Astrocyte of the spinal cord (primary cell): ENCODE measurements at places on chromosomes 6 and 20.

GRCh38 chr6:124445581-124445980, 516.7 kb upstream of the RNF217 start:
- DNase-seq, result no peak

GRCh38 chr6:100268326-100268725, 196.4 kb downstream of the SIM1 start:
- peak; percentile 52 for DNase-seq

DNA sequence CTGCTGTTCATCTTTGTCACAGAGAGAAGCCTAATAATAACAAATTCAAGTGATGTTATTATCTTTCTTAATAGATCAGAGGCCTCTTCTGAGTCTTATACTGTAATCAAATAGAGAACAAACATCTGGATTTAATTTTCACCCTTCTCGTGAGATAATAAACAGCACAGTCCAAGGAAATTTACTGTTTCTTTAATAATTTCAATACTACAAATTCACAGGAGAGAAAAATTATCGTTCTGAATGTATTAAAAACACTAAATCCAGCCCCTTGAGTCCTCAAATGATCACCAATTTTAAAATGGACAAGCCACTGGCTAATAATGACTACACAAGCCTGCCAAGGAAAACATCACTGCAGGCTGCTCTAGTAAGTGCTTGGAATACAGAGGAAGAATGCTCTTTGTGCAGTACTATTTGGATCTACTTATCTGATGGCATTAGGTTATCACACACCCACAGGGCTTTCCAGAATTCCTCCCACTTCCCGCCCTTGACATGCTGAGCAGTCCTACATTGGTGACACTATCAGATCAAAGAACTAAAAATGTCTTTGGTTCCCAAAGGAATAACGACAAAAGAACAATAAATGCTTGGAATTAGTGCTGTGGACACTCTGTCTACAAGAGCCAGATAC, 38.1 kb downstream of the SYNE1 start:
- no peak for DNase-seq

DNA sequence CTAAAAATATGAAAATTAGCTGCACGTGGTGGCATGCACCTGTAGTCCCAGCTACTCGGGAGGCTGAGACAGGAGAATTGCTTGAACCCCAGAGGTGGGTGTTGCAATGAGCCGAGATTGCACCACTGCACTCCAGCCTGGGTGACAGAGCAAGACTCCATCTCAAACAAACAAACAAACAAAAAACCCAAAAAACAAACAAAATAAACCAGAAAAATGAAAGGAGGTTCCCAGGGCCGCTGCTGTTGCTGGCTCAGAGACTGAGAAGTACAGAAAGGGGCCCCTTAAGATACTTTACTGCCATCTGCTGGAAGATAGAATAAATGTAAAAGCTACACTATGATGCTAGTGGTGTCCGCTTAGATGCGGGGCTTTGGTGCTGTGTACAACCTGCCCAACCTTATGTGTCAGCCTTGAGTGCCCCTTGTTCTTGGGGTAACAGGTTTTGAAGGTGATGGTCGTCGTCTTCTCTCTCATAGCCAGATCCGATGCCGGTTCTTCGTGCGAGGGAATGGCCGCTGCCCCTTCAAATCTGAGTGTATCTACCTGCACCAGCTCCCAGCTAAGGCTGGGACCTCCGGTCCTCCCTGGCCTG, 2.8 kb upstream of the FANCE start:
- peak; percentile 69 for DNase-seq

GRCh38 chr20:49705358-49705757, 8.3 kb downstream of the B4GALT5 start:
- DNase-seq, result no peak

GRCh38 chr20:17377231-17377630, 150.4 kb downstream of the PCSK2 start:
- no peak for DNase-seq

GRCh38 chr6:132715204-132715603, 1.3 kb upstream of the VNN1 start:
- DNase-seq, result peak; percentile 46

- no peak for DNase-seq
Observed at GRCh38 chr6:85516168-85516567, 66.3 kb downstream of the NT5E start.

DNA sequence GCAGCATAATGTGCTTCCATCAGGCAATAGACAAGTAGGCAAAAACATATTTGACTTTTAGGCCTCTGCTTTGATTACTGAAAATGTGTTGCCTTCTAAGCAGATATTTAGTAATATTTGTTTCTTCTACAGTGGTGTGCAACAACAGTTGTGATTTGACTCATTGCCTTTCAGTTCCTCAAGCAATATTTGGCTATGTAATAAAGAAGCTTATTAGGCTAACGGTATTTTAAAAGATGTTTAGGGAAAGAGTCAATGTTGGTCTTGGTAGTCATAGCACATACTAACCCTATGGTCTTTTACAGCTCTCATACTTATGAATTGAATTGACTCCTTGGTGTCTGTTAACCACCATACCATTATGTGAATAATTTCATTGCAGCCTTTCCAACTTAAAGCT, 124.1 kb downstream of the GRIK2 start:
- no peak for DNase-seq

GRCh38 chr20:32359633-32360332, 1.7 kb downstream of the ASXL1 start:
- peak; percentile 32 for DNase-seq

- no peak for DNase-seq
Observed at GRCh38 chr20:43910564-43910963, 4.1 kb upstream of the TOX2 start.

- DNase-seq, result no peak
Observed at GRCh38 chr6:108366236-108366635, 71.4 kb downstream of the AFG1L start.

- DNase-seq, result no peak
Observed at GRCh38 chr6:34940030-34940434, 51.0 kb downstream of the ANKS1A start.

DNA sequence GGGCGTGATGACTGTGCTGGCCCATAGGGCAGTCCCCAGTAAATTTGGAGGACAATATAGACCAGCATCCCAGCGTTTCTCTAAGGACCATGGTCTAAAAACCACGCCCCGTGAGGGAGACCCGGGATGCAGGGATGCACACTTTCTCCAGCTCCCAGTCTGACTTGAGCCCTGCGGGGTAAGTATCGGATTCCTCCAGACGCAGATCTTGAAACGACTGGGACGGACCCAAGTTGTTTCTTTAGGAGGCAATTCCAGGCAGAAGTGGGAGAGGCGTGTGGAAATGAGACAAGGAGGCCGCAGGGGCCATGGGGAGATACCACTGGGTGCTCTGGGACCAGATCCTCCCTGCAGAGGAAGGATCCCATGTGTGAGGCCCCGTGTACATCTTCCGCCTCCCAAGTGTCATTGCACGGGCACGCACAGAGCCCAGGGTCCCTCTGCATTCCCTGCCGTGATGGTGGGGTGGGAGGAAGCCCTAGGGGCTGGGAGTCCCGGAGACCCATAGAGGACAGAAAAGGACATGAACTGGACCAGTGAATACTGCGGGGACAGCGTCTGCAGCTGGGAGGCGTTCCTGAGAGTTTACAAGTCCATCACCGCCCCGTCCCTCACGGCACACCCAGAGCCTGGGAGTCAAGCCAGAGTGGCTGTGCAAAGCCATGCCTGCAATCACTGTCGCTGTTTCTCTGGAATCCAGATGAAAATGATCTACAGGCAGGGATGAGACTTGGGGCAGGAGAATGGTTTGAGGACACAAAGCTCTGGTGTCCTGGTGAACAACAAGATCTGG, 522.9 kb downstream of the CDH26 start:
- DNase-seq, result no peak

DNA sequence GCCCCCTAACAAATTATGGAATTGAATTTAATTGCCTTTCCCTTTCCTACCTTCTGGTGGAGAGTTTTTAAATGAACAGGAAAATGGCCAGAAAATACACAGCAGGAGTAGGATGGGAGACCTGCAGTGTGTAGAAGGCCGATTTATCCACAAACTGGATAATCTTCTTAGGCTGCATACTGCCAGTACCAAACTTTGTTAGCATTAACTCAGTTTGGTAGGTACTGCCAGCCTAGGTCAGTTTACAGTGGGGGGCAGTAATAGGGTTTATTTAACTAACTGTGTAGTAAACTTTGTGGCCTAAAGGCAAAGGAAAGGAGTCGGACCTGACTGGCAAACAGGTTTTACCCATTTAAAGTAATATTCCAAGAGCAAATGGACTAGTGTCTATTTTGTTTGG, 4.6 kb downstream of the NCOA3 start:
- DNase-seq, result no peak

DNA sequence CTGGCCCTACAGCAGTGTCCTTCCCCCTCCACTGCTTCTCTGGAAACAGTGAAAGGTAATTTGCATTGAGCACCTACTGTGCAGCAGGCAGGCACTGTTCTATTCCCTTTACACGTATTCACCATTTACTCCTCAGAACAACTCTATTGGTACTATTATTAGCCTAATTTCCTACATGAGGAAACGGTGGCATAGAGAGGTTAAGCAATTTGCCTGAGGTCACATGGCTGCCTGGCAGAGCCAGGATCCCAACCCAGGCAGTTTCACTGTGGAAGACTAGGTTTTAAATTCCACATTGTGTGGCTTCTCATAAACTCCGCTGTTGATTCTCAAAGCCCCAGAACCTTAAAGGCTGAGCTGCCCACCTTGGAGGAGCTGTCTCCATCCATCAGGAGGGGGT, 72.7 kb downstream of the CLIC5 start:
- DNase-seq, result no peak

GRCh38 chr6:19842030-19842615, 5.0 kb downstream of the ID4 start:
- DNase-seq, result no peak

GRCh38 chr6:170198298-170198697, 92.6 kb downstream of the DLL1 start:
- DNase-seq, result no peak

DNA sequence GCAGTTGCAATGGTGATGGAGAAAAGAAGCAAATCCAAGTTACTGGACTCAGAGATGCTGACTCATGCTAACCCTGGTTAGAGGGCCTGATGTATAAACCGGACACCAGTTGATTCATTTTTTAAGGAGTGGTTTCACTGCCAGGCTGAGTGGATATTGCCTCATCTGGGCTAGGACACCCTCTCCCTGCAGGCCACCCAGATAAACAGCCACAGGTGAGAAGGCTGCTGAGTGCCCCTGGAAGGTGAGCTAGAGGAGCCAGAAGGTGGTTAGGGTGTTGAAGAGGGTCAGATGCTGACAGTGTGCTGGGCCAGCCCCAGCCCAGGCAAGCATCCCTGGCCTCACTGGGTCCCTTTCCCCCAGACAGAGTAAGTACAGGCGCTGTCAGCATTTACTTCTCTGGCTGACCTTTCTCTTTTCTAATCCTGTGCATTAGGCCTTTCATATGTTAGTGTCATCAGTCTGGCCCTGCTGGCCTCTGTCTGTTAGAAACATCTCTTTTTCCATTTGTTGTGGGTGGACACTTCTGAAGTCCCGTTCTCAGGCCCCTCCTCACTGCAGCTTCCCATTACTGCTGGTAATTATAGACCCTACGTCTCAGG, 13.5 kb downstream of the EPB41L1 start:
- peak; percentile 12 for DNase-seq

DNA sequence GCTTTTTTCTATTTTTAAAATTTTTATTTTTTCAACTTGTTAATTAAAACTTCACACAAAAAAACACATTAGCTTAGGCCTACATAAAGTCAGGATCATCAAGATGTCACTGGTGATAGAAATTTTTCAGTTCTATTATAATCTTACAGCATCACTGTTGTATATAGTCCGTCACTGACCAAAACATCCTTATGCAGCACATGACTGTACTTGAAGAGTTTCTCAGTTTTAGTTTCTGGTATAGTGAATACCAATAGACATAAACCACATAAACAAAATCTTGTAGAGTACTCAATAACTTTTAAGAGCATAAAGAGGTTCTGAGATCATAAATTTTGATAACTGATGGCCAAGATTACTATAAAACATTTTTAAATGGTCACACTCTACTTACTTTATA, 71.8 kb downstream of the ASCC3 start:
- DNase-seq, result no peak

DNA sequence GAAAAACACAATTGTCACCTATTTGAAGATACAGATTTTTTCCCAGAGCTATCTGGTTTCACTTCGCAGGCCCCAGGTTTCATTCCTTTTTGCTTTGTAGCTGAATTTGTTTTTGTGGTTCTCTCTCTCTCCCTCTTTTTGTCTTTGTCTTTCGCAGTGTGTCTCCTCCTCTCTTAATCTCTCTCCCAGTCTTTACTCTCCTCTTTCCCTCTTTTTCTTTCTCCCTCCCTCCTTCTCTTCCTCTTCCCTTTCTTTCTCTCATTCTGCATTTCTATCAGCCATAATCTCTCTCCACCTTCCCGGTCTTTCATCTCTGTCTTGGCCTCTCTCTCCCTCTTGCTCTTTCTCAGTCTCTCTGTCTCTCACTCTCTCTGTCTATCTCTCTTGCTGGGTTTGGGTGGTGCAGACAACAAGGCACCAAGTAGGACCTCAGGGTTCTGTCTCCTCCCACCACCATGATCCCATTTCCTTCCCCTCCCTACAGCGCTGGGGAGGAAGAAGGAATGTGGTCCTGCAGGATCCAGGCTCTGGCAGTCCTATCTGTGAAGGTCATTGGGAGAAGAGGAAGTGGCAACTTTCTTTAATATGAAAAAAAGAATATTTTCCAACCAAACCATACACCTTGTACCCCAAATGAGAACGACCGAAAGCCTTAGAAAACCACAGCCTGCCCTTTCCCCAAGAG, 63.2 kb downstream of the BANF2 start:
- DNase-seq, result no peak

DNA sequence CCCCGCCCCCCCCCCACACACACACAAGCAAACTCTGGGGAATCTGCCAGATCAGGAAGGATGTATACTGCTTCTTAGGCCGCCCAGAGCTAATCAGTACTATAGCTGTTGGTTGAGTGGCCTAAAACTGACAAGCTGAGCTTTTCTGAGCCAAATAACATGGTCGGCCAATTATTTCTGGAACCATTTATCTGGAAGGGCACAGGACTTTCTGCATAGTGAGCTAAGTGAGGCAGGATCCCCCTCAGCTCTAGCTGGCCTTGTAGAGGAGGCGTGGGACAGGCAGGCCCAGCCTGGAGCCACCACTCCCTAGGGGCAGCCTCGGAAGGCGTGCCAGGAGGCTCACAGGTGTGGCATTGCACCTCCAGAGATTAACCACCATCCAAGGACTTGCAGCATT, 200.1 kb downstream of the TMEM242 start:
- DNase-seq, result no peak
